ENCODE measurements at places on chromosomes 11 and 22.

DNA sequence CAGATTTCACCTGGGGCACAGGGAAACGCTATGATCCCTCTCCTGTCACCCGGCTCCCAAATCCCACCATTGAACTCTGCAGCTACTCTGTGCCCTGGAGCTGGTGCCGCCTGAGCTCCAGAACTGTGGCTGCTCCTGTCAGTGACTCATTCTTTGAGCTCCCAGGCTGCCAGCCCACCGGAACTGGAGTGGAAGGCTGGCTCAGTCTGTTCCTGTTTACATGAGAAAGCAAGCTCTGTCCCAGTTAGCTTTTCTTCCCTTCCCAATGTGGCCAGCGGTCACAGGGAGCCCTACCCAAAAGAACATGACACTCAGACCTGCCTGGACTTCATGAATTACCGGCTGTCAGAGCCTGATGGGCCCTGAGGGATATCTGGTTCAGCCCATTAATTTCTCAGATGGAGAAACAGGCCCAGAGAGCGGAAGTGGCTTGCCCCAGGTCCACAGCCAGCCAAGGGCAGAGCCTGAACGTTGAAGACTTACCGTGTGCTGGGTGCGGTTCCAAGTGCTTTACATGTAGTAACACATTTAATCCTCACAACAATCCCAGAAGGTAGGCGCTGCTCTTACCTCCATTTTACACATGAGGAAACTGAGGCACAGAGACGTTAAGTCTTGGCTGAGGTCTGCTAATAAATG, 23.8 kb upstream of the IGSF22 start:
- DNase-seq = peak; percentile 82

DNA sequence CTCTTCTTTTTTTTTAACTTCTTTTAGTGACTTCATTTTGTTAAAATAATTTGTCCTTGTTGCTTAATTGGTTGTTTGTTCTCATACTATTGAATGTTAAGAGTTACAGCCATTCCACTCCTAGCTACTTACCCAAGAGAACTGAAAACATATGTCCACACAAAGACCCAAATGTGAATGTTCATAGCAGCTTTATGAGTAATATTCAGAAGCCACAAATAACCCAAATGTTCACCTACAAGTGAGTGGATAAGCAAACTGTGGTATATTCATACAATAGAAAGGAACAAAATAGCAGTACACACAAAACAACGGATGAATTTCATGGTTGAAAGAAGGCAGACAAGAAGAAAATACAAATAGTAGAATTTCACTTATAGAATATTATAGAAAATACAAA, 1.4 kb upstream of the OR4D11 start:
- DNase-seq = no peak

- peak; percentile 76 for DNase-seq
Measured at GRCh38 chr22:32660292-32660691, 141.2 kb upstream of the TIMP3 start.

DNA sequence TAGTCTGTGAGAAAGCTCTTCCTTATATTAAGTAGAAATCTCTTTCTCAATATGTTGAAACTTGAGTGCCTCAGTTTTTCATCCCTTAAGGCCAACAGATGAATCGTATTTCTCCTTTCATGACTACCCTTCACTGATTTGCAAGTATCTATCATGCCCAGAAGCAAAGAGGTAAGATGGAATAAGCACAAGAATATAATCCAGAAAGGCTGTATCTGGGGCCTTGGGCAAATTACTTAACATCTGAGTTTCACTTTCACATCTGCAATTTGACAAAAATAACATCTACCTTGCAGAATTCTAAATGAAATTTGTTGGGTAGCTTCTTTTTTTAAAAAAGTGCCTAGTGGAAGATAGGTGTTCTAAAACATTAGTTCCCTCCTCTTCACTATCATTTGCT, 552.4 kb upstream of the ANO5 start:
- no peak for DNase-seq

DNA sequence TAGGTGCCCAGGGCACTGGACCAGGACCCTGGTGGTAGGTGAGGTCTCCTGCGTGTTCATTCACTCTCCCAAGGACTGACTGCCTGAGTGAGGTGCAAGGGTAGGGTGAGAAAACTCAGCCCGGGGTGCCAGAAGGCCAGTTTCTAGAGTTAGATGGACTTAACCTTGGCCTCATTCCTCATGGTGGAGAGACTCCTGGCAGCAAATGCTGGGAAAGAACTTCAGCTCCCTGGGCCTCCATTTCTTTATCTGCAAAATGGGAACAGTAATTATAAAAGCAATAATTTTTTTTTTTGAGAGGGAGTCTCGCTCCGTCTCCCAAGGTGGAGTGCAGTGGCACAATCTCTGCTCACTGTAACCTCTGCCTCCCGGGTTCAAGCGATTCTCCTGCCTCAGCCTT, 47.7 kb downstream of the TRIOBP start:
- DNase-seq = no peak

DNA sequence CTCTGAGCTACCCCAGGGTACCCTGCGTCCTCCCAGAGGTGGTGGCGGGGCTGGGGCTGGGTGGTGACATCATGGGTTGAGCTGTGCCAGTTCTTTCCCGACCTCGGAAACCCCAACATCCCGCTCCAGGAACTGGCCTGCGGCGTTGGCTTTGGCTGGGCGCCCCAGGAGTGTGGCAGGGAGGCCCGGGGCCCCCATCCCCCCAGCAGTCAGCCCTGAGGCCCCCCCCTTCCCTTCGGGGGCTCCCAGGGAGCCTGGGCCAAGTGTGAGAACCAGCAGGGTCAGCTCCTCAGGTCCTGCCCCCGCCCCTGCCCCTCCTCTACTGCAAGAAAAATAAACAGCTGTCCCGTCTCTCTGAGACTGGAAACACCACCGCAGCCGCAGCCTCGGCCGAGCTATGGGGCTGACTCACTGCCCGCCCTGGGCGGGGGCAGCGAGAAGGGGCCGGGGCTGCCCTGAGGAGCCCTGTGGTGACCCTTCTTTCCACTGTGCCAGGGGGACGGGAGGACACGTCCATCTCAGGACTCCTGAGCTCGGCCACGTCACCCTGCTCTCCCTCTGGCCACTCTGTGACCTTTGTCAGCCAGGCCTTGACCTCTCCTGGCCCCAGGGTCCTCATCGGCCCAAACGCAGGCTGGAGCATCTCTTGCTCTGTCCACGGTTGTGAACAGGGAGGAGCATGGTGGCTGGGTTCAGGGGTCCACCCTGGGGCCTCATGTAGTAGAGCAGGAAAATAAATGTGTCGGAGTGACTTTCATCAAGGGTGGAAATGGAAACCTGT, 73.4 kb downstream of the WNT7B start:
- DNase-seq = peak; percentile 84

DNA sequence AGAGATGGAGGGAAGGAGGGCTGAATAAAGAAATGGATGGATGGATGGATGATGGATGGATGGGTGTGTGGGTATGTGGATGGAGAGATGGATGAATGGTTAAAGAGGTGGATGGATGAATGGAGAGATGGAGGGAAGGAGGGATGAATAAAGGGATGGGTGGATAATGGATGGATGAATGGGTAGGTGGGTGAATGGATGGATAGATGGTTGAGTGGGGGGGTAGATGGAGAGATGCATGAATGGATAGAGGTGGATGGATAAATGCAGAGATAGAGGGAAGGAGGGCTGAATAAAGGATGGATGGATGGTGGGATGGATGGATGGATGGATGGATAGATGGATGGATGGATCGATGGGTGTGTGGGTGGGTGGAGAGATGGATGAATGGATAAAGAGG, 71.6 kb downstream of the CDKN1C start:
- DNase-seq = no peak

GRCh38 chr22:43561415-43562178, 149.8 kb downstream of the MPPED1 start:
- no peak for DNase-seq

- no peak for DNase-seq
Measured at GRCh38 chr22:39907605-39908097, 6.8 kb downstream of the GRAP2 start.

- no peak for DNase-seq
Measured at GRCh38 chr11:36013950-36014897, 70.4 kb downstream of the LDLRAD3 start.

DNA sequence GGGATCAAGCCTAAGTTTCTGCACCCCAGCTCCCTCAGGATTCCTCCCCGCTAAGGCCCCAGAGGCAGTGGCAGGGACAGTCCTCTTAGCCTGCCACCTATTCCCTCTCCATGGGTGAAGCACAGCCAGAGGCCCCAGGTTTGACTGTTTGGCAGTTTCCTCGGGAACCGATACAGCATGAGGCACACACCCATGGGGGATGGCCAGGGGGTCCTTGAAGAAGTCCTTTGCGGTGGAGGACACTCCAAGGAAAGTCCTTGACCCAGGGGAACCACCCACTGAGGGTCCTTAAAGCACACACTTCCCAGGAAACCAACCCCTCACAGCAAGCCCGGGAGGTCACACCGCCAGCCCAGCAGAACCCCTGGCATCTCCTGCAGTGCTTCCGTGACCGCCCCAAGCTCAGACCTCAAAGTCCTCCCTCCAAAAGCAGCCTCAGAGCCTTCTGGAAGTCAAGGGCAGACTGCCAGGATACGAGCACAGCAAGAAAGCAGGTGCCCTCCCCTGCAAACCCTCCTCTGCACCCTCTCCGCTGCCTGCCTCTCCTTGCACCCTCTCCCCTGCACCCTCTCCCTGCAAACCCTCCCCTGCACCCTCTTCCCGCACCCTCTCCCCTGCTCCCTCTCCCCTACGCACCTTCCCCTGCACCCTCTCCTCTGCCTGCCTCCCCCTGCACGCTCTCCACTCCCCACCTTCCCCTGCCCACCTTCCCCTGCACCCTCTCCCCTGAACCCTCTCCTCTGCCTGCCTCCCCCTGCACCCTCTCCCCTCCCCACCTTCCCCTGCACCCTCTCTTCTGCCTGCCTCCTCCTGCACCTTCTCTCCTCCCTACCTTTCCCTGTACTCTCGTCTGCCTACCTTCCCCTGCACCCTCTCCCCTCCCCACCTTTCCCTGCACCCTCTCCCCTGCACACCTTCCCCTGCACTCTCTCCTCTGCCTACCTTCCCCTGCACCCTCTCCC, 1.4 kb downstream of the SIGIRR start:
- no peak for DNase-seq

GRCh38 chr11:99952816-99953215, 734.3 kb upstream of the ARHGAP42 start:
- no peak for DNase-seq

DNA sequence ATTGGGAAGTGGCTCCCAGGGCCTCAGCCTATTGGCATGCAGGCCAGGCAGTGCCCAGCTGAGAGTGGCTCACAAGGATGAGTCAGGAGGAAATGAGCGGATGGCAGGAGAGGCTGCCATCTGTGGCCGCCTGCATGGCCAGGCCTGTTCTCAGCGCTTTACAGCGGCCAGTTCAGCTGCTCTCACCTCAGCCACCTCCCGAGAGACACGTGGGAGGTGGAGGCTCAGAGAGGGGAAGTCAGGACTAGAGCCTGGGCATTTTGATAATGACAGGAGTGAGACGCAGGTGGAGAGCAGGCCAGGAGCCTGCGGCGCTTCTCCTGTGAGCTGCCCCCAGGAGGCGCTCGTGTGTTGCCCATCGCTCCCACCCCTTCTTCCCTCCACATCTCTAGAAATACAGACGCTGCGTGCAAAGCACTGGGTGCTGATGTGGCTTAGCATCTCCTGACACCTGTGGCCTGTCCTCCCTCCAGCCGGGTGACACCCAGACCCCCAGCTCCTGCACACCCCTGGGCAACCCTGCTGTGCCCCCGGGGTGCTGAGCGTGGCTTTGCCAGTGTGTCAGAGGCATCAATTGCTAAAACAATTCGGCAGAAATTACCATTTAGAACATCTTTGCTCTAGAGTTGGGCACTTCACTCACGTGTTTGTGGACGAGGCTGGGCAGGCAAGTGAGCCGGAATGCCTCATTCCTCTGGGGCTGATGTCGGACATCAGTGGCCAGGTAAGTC, 21.4 kb upstream of the PANX2 start:
- peak; percentile 64 for DNase-seq

DNA sequence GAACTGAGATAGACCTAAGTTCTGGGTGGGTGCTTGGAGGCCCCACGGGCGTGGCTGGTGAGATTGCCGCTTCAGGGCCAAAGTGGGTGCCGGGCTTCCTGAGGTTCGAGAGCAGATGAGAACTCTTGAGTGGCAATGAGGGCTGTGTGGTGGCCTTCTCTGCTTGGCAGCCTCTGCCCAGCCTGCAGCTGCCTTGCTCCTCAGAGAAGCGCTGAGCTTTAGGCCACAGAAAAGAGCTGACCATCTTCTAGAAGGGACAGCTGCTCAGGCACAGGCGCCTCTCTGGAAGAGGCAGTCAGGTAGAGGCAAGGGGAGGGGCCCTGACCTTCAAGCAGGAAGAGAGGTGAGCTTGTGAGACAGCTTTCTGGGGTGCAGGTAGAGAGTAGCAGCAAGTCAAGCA, 72.8 kb downstream of the MED15 start:
- no peak for DNase-seq
